ENCODE measurements at places on chromosomes 2 and 18. TPM values are rescaled to one million over a fixed set of nuclear protein-coding genes. Genes with fewer than 3 reads are reported as not detected.

Gene STEAP3
- 1.3 TPM for polyA plus RNA-seq

Gene LRRC30
- 0.40 TPM for polyA plus RNA-seq

Gene MYO5B
- 28.6 TPM for polyA plus RNA-seq

Gene C2orf92
- polyA plus RNA-seq: 25.4 TPM

Gene ACVR1
- polyA plus RNA-seq: 27.6 TPM

Gene MYOM1
- polyA plus RNA-seq: 8.3 TPM

Gene SCN9A
- polyA plus RNA-seq: 2.2 TPM

Gene COL3A1
- polyA plus RNA-seq: 914 TPM

Gene CD28
- polyA plus RNA-seq: 1.9 TPM

Gene ZNF521
- polyA plus RNA-seq: 42.2 TPM

Gene RAX
- polyA plus RNA-seq: not detected

Gene AFF3
- polyA plus RNA-seq: 26.6 TPM

Gene CRYGD
- not detected for polyA plus RNA-seq

Gene GBX2
- polyA plus RNA-seq: 0.52 TPM

Gene CTNNA2
- polyA plus RNA-seq: 3.9 TPM

Gene ADD2
- 6.0 TPM for polyA plus RNA-seq

Gene CLHC1
- 36.7 TPM for polyA plus RNA-seq

Gene UGT1A10
- polyA plus RNA-seq: not detected

Gene SOCS6
- 34.0 TPM for polyA plus RNA-seq

Gene CDK15
- 1.4 TPM for polyA plus RNA-seq

Gene TUBB8B
- 0.96 TPM for polyA plus RNA-seq

Gene HOXD12
- 0.32 TPM for polyA plus RNA-seq

Gene OSBPL6
- 7.6 TPM for polyA plus RNA-seq

Gene SLC30A3
- polyA plus RNA-seq: 6.2 TPM

Gene RNF181
- 121 TPM for polyA plus RNA-seq

Gene POTEJ
- polyA plus RNA-seq: not detected

Gene TNFAIP6
- polyA plus RNA-seq: 1.4 TPM

Gene CROCC2
- 0.10 TPM for polyA plus RNA-seq

Gene EN1
- polyA plus RNA-seq: not detected

Gene ALPP
- polyA plus RNA-seq: not detected

Gene FAM117B
- polyA plus RNA-seq: 33.6 TPM

Gene FAM210A
- polyA plus RNA-seq: 21.7 TPM

Gene SLC38A11
- 6.6 TPM for polyA plus RNA-seq

Gene FOSL2
- polyA plus RNA-seq: 24.8 TPM

Gene COL6A3
- 235 TPM for polyA plus RNA-seq

Gene NEMP2
- 14.5 TPM for polyA plus RNA-seq

Gene COL4A3
- 79.8 TPM for polyA plus RNA-seq

Gene CPS1
- polyA plus RNA-seq: 6.1 TPM

Gene RBM45
- polyA plus RNA-seq: 32.3 TPM

Gene PSMA8
- polyA plus RNA-seq: not detected

Gene PTMA
- 1,955 TPM for polyA plus RNA-seq

Measured in left kidney (tissue), 8 donors.